Keratinocyte (primary cell): ENCODE measurements at places on chromosomes 4 and X. TPM values are rescaled to one million over a fixed set of nuclear protein-coding genes. Genes with fewer than 3 reads are reported as not detected.

DNA sequence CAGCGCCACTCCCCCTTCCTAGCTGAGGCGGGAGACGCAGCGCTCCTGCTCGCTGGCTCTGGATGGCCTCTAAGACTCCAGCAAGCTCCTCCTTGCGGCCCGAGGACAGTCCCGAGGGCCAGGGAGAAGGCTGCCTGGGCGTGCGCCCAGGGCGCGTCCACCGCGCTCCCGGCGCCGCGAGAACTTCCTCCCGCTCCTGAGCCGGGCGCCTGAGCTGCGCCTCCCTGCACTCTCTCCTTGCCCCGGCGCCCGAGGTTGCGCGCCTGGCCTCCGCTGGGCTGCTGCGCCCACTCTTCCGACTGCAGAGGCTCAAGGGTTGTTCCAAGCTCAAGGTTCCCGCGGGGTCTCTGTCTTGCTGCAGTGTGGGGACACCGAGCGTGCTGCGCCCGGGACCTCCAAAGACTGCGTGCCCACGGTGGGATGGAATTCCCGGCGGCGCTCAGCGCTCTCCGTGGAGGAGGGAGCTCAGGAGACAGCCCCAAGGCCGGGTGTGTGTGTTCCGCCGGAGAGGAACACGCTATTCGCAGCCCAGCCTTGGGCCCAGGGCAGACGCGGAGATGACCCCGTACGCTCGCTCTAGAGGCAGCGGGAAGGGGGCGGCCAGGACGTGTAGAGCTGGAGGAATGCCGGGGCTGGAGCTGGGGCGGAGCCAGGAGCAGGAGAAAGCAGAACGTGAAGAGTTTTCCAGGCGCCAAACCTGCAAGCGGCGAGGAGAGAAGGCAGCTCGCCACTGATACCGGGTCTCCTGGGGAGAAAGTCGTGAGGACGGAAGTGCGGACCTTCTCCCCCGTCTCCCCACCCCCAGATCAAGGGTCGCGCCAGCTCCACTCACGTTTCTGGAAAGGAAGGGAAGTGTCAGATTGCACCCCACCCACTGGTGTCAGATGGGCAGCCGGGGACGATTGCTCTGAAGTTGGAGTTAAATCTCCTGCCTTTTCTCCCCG lies at the start of gene ARHGAP6:
ARHGAP6 (minus strand) TSS at position 753 of the 944 bp plus-strand sequence. CDS start 1,092 bp downstream, outside the sequence.
- DNase-seq, result no peak

GRCh38 chrX:13250826-13251580 lies 68.8 kb downstream of the ATXN3L start:
- no peak for DNase-seq

SPANXA2 gene
- polyA plus RNA-seq, result not detected in 3 replicates

NKX6-1 gene
- polyA plus RNA-seq, result not detected in 3 replicates

DNA sequence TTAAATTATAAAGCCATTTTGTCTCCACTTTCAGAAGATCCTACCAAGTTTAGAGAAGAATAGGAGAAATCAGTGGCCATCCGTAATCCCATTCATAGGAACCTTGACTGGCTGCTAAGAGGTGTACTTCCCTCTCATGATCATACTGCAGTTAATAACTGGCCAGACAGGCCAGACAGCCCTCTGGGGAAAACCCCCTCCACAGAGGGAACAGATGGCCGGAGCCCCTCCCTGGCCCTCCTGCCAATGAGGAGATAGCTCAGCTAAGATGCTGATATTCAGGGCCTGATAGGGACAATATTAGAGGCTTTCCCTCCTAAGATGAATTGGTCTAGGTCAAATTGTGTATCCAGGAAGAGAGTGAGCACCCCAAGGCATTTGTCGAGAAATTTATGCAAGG lies 200.0 kb upstream of the MAOA start:
- DNase-seq, result no peak

SPANXN4 gene
- polyA plus RNA-seq, result not detected in 3 replicates
